ENCODE measurements at places on chromosomes 4 and X.

- DNase-seq: no peak
Observed at GRCh38 chr4:173227756-173228155, 59.1 kb downstream of the GALNT7 start.

DNA sequence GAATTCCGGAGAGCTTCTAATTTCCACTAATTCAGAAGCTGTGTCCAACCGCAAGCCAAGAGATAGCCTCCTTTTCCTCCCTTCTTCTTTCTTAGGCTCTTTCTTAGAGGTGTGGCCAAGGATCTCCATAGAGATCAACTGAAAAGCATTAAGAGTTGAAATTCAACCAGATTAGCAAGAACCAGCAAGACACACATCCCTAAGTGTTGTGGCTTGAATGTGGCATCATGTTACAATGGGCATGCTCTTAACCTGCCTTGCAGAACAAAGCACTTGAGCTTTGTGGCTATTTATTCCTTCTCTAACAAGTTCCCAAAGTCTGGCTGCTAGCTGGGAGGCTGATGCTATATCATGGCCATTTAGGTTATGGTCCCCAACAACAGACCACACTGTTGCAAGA is 10.4 kb downstream of the ANOS1 start:
- DNase-seq: no peak

DNA sequence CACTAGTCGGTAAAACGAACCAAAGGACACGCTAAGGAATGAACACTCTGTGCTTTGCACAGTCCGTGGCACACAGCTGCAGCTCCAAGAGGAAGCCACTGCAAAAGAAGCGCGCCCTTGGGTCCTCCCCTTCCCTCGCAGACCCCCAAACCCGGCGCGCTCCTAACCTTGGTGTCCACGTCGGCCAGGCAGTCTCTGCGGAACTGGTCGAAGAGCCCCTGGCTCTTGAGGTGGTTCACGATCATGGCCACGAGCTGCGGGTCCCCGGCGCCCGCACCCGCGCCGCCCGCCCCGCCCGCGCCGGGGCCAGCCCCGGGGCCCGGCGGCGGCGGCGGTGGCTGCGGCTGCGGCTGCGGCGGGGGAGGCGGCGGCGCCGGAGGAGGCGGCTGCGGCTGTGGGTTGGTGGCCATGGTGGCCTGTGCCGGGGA is 333 bp downstream of the BOD1L1 start:
- no peak for DNase-seq

DNA sequence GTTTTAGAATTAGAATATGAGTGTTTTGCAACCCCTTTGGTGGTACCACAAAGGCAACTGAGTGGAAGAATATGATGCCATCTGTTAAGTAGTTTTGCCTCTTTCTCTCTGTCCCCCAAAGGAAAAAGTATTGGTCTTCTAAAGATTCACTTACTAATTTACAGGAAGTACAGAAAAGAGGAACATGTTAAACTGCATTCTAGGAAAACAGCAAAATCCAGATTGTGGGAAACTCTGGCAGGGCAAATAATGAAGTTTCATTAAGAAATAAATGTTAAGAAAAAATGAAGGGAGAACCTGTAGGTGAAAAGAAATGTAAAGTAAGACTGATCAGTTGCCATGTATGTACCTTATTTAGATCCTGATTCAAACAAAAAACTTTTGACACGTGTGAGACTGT is 39.3 kb downstream of the NSUN7 start:
- no peak for DNase-seq

GRCh38 chrX:38109042-38109898 is 102.9 kb downstream of the SYTL5 start:
- DNase-seq: no peak

DNA sequence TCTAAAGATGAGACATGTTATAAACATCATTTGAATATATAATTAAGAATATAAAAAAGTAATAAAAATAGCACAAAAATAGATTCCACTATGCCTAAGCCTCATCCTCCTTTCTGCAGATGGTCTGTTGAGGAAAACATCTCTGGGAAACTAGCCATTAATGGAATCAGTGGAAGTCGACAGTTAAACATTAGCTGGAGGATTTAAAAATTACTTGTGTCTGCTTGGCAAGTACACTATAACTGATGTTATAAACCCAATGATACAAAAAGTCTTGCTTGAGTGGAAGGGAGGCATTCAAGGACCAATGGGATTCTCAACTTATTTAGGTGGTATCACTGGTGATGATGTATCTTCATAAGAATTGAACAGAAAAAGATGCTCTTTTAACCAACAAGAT is 1598.3 kb downstream of the PCDH18 start:
- DNase-seq: no peak

- no peak for DNase-seq
Observed at GRCh38 chrX:54288277-54288676, 69.6 kb downstream of the WNK3 start.

- DNase-seq: peak; percentile 2
Observed at GRCh38 chrX:18674417-18674787, 2.5 kb upstream of the RS1 start.

- DNase-seq: no peak
Observed at GRCh38 chr4:5110901-5111300, 59.6 kb downstream of the STK32B start.

GRCh38 chrX:48919947-48920717 is 1.3 kb upstream of the PIM2 start:
- no peak for DNase-seq

DNA sequence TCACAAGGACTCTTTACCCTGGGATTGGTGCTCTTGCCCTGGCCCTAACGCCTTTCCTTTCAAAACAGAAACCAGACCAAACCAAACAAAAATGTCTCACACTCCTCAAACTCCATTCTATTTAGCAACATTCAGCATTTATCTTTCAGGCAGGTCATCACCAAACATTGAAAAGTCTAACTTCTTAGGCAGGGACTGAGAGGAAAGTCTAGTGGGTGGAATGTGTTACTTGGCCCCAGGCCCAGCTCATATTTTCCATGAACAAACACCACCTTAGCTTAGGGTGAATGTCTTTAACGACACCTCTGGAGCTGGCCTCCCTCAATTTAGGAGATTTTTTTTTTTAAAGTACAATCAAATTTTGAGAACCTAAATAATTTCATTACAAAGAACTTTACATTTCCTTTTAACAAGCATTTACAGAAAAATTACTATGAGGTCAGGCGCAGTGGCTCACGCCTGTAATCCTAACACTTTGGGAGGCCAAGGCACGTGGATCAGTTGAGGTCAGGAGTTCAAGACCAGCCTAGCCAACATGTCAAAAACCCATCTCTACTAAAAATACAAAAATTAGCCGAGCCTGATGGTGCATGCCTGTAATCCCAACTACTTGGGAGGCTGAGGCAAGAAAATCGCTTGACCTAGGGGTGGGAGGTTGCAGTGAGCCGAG is 10.2 kb upstream of the N4BP2 start:
- peak; percentile 21 for DNase-seq

DNA sequence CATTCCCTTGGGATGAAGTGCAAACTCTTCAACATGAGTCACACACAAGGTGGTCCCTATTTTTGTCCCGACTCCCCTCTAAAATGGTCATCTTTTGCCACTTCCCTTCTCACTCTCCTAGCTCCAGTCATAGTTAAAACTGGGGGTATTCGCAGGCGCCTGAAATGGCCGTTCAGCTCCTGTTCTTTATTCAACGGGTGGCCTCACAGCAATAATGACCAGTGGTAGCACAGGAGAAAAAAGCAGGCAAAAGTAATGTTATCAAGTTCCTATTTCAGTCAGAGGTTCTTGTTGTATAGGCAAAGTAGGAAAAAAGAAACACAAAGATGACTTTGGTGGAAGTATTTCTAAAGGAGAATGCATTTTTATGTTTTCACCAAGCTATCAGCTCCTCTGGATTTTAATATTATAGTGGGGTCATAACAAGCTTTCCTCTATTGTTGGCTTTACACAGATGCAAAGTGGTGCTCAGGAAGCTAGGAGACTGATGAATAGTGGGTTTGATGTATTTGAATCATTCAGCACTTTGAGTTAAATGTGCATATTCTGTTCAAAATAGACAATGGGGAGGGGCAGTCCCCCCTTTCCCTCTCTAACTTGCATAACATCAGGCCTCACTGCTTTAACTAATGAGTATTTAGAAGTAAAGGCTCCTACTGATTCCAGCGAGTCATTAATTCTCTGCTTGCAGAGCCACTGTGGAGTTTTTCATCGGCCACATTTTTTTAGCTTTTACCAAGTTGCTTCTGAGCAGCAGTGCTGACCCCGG is 171.2 kb upstream of the NDP start:
- DNase-seq: no peak

GRCh38 chr4:25131926-25132325 is 28.3 kb downstream of the SEPSECS start:
- DNase-seq: no peak

DNA sequence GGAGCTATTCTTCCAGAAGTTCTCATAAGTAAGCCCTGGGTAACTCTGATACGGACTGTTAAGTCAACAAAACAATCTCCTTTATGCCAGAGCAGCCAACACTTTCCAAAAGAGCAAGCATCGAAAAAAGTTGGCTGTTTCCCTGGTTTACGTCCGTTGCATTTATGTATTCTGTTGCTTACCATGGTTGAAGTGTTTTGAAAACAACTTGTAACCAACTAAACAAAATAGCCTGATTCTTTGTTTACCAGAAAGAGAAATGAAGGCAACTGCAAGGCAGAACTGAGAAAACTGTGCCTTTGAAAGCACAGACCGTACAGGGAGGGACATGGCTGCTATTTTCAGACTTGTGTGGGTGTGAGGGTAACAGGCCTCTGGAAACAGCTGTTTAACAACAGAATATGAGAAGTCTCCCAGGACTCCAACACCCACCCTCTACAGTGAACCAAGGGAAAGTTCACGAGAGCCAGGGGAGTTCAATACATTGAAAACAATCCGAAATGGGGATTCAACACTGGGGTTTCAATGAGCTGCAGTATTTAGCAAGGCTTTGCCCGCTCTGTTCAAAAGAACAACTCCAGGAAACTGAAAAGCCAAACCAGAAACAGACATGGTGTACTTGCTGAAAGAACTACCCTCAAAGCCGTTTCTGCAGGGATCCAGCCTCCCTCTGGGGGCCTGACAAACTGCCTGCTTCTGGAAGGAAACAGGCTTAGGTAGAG is 95.8 kb upstream of the EGFL6 start:
- DNase-seq: no peak

DNA sequence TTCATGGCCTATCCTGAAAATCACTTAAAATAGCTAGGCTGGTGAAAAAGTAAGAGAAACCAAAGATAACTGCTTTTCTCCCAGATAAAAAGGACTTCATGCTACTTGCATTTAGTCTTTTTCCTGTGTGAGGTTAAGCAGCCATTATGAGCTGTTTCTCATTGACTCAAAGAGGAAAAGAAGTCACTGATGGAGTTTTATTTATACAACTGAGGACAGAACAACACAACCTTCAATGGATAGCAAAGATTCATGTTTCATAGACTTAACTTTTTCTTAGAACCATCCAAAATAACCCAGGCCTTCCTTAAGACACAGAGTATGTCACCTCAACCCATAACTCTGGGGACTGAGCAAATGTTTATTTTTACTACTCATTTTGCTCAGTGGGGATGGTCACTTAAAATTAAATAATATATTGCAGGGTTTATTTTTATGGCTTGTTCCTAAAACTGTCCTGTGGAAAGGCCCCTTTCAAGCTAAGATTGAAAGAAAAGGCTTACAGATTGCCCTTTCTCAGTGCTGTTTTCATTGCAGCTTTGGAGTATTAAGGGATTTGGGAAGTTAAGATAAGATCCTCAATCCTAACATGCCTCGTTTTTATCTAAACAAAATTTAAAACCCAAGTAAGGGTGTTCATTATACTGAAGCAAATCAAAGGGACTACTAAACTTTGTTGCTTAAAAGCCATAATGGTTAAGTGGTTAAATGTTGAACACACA is 252.6 kb upstream of the MAD2L1 start:
- DNase-seq: no peak

GRCh38 chr4:63817196-63817865 is 591.9 kb downstream of the TECRL start:
- no peak for DNase-seq

GRCh38 chrX:85808217-85808616 is 239.1 kb downstream of the CHM start:
- DNase-seq: no peak

DNA sequence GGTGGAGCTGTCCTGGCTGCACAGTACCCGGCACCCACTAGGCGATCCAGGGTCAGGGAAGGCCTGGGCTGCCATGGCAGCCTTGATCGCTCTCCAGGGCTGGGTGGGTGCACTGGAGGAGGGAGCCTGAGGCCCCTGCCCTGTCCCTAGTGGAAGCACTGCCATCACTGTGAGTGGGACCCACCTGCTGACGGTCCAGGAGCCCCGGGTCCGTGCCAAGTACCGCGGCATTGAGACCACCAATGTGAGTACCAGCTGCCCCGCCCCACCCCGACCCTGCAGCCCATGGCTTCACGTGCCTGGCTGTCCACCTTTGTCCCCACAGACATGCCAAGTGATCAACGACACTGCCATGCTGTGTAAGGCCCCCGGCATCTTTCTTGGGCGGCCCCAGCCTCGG is 8.8 kb downstream of the PLXNA3 start:
- no peak for DNase-seq

DNA sequence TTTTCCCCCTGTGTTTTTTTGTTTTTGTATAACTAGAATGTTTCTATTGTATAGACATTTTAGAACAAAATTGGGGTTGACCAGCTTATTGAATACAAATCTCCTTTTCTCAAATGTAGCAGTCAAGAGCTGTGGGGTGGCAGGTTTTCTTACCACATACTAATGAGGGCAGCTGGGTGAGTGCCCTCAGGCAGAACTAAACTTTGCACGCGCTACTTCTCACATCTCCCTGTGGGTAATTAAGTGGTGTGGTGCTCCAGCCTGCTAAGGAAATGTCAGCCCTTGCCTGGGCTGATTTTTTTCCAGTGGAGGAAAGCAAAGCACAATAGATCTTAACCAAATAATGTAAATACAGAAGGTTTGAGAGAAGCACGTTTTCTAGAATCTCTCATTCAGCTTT is 717.6 kb upstream of the TENM3 start:
- no peak for DNase-seq

DNA sequence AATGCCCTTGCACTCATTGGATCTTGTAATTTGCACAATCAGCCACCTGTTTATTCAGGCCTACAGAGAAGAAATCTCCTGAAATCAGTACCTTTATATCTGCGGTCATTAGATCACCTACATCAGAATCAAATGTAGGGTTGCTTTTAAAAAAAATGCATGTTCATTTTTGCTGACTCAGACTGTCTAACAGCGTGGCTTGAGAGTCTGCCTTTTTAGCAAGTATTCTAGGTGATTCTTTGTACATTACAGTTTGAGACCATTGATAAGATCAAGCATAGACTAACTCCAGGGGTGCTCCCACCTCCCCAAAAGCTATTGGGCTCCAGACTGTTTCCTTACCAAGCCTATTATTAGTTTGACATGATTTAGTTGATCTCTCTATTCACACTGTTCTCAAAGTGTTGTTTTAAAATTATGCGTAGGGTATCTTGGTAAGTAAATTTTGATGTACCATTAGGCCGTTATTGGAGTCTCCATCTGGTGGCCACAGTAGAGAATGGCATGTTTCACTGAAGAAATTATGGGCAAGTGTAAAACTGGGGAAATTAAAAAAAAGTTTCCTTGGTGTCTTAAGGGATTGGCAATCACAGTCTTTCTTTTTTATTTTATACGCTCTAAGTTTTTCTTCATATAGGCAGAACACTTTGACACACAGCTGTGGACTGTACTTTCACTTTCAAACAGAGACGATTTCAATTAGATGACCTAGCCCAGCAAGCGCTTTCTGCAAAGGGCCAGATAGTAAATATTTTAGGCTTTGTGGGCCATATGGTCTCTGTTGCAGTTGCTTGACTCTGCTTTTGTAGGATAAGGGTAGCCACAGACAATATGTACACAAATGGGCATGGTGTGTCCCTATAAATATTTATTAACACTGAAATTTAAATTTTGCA is 33.7 kb upstream of the MSL3 start:
- DNase-seq: no peak

All from stimulated activated CD8-positive, alpha-beta memory T cell treated with anti-CD3 and anti-CD28 coated beads, Interleukin-7, amount 100 ng/mL, for 4 hours (primary cell).